Right lung (tissue), 10 donors: ENCODE measurements at places on chromosomes 3 and 15. TPM values are rescaled to one million over a fixed set of nuclear protein-coding genes. Genes with fewer than 3 reads are reported as not detected.

The DAPK2 gene
- 27.5 TPM for polyA plus RNA-seq

The GRAMD1C gene
- polyA plus RNA-seq: 3.1 TPM

The PIGZ gene
- 1.4 TPM for polyA plus RNA-seq

The CHRFAM7A gene
- 3.4 TPM for polyA plus RNA-seq

The PSTPIP1 gene
- polyA plus RNA-seq: 1.9 TPM
